ENCODE measurements at places on chromosomes 1 and 21.

DNA sequence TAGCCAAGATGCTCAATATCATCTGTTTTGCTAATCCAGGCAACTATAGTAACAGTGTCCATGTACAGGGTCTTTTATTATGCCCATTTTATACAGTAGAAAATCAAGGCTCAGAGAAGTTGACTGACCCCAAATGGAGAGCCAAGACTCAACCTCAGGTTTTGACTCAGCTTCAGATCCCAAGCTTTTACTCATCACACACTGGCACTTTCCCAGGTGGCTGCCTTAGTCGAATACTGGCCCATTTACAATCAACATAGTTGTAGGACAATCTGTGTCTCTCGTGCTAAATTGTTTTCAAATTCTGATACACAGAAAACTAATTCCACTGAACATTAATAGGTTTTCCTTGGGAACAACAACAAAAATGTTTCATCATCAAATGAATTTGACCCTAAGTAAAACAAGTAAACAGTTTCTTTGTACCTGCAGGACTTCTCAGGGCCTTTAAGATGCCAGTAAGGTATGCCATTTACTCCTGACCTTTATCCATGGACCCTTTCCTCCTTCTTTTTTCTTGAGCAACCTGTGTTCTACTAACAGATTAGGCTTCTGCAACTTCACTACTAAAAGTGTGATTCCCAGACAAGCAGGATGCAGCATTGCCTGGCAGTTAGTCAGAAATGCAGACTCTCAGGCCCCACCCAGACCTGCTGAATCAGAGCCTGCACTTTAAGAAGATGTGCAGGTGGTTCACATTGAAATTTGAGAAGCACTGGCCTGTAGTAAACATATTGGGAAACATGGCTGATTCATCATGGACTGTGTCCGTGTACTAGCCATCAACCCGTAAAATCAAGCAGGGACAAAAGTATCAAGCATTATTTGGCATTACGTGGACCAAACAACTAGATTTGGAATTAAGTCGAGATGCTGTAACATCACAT lies 128.8 kb downstream of the RRAGC start:
- DNase-seq = no peak

GRCh38 chr1:192516776-192517297 lies 58.7 kb upstream of the RGS1 start:
- DNase-seq = peak; percentile 77

GRCh38 chr1:107935396-107936064 lies 29.4 kb downstream of the VAV3 start:
- DNase-seq = peak; percentile 77

- no peak for DNase-seq
Observed at GRCh38 chr1:121444096-121444495, 259.3 kb downstream of the SRGAP2C start.

GRCh38 chr1:15849775-15850324 lies 2.3 kb downstream of the SPEN start:
- DNase-seq = peak; percentile 49

DNA sequence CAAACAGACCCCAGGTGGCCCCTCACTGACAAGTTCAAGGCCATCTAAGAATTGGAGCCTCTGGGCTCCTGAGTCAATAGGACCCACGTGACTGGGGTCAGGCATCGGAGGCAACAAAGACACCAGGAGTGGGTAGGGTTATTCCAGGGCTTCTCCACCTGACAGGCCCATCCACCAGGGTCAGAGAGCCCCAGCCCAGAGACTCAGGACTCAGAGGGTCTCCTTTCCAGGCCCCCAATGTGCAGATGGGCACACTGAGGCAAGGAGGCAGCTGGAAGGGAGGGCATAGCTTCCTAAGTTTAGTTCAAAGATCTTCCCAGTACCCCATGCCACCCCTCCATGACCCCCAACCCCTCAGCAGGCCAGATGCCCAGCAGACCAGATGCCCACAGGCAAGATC lies 388.6 kb downstream of the MATN1 start:
- DNase-seq = no peak

GRCh38 chr1:229642376-229642775 lies 16.3 kb downstream of the URB2 start:
- DNase-seq = no peak

DNA sequence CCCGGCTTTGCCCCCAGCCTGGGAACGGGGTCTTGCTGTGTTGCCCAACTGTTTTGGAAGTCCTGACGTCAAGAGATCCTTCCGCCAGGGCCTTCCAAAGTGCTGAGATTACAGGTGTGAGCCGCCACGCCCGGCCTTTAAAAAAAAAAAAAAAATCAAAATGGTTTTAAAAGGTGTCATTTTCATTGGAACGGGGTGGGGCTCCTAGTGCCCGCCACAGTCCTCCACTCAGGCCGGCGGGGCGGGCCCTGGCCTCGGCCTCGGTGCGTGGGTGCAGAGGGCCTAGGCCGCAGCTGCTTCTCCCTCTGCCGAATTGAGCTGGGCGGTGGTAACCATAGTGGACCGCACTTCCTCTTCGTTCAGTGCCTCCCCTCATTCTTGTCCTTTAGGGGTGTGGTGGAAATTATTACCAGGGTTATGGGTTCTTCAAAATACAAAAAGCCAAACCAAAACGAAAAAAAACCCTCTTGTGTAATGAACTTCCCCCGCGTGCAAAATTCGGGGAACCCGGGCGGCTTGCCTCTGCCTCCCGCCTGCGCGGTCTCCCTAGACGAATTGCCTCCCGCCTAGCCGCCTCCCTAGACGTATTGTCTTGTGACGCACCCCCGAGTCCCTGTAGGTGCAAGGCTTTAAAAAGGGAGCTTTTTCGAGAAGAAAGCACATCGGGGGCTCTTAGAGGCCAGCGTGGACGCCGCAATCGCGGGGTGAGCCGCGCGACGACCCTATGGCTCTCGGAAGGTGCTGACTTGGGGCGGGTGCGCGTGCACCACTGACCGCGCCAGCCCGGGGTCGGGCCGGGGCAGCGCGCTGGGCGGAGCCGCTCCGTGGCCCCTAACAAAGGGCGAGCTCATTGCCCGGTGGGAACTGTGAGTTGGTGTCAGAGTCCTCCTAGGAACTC lies 10.5 kb upstream of the SPEN start:
- peak; percentile 91 for DNase-seq

DNA sequence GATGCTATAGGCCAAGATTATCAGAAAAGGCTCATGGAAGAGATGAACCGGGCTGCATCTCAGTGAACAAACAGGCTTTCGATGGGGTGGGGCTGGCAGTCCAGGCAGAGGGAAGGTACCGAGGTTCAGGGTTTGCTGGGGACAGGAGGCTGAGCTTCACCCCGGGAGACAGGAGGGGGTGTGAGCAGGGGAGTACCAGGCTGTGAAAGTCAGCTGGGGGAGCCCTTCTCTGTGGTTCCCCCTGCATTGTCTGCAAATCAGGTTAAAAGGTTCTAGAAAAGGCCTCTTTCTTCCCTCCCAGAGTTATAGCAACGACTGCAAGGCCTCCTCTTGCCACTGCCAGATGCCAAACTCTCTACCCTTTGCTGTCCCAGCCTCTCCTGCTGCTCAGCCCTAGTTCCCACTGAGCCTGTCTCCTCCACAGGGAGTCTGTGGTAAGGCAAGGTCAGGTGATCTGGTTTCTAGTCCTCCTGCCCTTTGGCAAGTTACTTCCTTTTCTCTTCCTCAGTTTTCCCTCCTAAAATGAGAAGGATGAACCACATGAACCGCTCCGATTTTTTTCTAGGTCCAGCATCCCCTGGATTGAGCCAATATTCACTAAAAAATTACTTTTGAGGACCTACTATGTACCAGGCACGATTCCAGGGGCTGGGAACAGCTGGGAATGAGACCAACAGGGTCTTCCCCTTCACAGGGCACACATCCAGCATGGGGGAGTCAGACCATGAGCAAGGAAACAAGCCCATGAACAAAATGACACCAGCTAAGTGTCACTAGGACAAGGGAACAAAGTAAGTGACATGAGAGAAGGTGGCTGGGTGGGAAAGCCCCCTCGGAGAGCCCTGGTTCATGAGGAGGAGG lies 7.2 kb downstream of the LAD1 start:
- no peak for DNase-seq

DNA sequence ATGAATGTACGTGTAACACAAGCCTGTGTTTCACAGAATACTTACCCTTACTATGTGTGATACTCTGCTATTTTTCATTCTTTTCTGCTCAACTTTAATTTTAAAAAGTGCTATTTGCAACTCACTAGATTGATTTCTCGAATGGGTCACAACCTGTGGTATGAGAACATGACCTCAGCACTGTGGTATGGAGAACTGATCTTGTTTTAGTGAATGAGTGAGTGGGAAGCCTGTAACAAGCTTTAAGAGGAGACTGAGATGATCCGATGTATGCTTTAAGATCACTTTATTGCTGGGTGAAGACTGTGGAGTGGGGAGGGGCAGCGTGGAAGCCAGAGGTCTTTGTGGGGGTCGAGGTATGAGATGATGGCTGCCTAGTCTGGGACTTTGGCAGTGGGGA lies 21.6 kb downstream of the MECR start:
- DNase-seq = no peak

DNA sequence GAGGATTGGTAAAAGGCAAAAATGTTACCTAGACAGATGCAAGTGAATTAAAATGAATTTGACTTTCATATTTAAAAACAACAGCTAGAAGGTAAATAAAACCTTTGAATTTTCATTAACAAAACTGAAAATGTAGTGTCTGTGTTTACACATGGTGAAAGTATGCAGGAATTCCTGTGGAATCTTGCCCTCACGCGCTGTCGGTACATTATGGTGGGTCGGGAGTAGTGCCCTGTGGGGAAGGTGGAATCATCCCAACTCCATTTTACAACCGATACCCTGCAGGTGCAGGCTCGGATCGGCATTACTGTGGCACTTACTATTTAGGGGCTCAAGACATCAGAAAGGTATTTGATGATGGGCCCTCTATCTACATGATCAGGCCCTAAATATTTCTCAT lies 197.2 kb upstream of the MAP1LC3C start:
- no peak for DNase-seq

- DNase-seq = no peak
Observed at GRCh38 chr1:230100932-230101331, 33.9 kb downstream of the GALNT2 start.

DNA sequence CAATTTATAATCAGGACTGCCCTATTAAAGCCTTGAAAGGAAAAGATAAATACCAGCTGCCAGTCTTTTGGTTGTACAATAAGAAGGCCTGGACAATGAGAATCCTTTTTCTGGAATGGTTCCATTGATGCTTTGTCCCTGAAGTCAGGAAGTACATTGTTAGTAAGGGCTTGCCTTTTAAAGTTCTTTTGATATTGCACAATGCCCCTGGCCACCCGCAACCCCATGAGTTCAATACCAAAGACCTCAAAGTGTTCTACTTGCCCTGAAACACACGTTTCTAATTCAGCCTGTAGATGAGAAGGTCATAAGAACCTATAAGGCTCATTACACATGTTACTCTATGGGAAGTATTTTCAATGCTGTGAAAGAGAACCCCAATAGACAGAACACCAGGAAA lies 112.1 kb downstream of the OLFM3 start:
- DNase-seq = no peak

- no peak for DNase-seq
Observed at GRCh38 chr1:183505454-183506089, 33.3 kb downstream of the SMG7 start.

DNA sequence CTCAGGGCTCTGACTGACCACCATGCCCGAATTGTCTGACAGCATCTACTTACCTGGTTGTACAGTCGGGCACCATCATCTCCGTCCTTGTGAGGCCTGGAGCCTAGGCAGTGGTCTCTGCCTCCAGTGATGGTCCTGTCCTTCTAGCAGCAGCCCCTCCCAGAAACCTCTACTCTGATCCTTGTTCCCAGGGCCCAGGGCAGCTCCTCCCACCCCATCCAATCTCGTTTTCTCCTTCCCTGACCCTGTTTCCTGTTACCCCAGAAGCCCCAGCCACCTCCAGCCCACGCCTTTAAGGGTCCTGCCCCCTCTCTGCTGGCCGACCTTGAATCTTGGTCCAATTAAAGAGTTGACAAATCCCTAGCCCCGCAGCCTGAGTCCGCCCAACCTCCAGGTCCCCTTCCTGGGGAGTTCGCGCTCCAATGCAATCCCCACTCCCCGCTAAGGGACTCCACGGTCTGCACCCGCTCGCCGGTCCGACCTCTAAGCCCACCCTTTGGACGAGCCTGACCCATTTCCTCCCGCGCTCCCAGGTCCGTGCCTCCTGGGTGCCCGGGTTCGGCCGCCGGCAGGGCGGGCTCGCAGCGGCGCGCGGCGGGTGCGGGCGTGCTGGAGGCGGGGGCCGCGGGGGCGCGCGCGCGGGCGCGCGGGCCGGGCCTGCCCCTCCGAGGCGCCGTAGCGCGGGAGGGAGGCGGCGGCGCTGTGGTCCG lies at the start of gene B4GALT2:
Gene B4GALT2, plus strand, starts transcription at position 660 of the 710 bp plus-strand sequence. CDS start 1,951 bp downstream, outside the sequence.
- peak; percentile 47 for DNase-seq

DNA sequence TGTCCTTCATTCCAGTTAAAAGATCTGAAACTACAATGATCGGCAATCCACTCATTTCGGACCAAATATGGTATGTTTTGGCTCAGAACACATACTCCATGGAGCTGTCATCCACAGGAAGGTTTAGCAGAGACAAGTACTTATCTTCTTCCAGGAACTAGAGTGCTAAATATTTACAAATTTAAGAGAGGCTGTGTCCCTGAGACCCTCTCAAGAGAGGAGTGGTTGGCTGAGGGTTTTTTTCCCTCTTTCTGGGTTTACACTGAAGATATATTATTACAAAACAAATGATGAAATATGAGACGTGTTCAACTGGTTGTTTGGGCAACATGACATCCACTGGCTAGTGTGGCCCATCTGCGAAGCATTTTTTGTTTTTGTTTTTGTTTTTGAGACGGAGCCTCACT lies 25.9 kb upstream of the NID1 start:
- no peak for DNase-seq

DNA sequence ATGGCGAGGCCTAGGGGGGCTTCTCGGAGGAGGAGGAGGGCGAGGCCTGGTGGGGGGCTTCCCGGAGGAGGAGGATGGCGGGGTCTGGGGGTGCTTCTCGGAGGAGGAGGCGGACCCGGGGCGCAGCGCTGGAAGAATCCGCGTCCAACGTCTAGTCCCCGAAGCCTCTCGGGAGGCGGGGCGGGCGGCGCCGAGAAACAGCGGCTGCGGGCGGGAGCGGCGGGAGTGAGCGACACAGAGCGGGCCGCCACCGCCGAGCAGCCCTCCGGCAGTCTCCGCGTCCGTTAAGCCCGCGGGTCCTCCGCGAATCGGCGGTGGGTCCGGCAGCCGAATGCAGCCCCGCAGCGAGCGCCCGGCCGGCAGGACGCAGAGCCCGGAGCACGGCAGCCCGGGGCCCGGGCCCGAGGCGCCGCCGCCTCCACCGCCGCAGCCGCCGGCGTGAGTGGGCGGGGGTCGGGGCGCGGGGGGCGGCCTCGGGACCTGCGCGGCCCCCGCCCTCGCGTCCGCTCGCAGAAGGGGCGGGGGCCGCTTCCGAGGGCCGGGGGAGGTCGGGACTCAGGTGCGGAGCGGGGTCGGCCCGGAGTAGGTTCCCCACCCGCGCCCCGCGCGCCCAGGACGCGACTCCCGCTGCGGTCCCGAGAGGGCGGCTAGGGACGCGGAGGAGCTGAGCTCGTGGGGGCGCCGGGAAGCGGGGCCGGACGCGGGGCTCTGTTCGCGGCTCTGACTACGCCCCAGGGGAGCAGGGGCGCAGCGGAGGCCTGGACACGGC lies at the start of gene KLHL17:
Gene KLHL17, plus strand, starts transcription at position 222 of the 769 bp plus-strand sequence. Its CDS starts 110 bp downstream, at position 332.
- DNase-seq = peak; percentile 87

- no peak for DNase-seq
Observed at GRCh38 chr1:245000872-245001188, 136.5 kb upstream of the HNRNPU start.

GRCh38 chr1:174051956-174052355 lies 29.8 kb upstream of the RC3H1 start:
- DNase-seq = no peak

- no peak for DNase-seq
Observed at GRCh38 chr1:90579212-90579802, 137.8 kb downstream of the BARHL2 start.

All from activated CD8-positive, alpha-beta T cell treated with anti-CD3 and anti-CD28 coated beads for 36 hours (primary cell).